ENCODE measurements at places on chromosomes 6 and 20.

GRCh38 chr20:41273445-41273844 is 44.1 kb downstream of the ZHX3 start:
- DNase-seq, result no peak

DNA sequence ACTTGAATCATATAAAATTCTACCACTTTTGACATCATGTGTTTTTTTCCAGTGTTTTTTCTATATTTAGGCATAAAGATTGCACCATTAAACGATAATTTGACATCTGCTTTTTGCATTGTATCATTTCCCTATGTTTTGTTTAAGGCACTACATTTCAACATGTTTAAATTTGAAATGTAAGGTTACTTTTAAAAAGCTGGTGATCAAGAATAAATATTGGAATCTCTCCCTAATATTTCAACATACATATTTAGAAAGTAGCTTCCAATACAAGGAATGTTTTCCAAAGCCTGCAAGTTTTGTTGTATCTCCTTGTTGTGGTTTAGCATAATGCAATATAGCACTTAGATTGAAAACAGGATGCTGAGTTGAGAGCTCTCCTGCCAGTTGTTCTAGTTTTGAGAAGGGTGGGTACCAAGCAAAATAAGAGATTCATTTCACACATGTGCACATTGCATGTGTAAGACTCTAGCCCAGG is 76.5 kb downstream of the SYNJ2 start:
- no peak for DNase-seq

GRCh38 chr6:27908017-27908416 is 4.2 kb downstream of the OR2B2 start:
- no peak for DNase-seq

- no peak for DNase-seq
These were observed 67.5 kb downstream of the JARID2 start for GRCh38 chr6:15313367-15313766.

GRCh38 chr20:43904827-43905177 is 9.8 kb upstream of the TOX2 start:
- no peak for DNase-seq

- DNase-seq, result no peak
These were observed 198.8 kb upstream of the CDYL start for GRCh38 chr6:4577406-4577805.

GRCh38 chr6:1821513-1822183 is 211.9 kb downstream of the FOXC1 start:
- DNase-seq, result no peak

DNA sequence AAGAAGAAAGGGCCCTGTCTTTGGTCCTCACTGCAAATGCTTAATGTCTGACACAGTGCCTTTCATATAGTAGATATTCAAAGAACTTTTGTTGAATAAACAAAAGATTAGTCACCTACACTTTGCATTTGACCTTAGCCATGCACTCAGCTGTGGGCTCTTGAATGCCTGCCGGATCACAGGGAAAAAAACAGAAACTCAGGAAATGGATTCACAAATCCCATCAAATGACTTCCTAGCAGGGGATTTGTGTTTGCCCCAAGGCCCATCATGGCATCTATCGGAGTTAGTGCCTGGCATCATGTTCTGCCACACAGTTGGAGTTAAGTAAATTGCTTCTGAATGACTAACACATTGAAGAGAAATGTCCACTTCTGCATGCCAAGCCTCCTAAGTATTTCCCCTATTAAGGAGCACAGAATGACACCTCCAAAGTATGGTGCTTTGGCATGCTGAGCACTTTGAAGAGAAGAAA is 72.3 kb upstream of the DST start:
- DNase-seq, result peak; percentile 91

DNA sequence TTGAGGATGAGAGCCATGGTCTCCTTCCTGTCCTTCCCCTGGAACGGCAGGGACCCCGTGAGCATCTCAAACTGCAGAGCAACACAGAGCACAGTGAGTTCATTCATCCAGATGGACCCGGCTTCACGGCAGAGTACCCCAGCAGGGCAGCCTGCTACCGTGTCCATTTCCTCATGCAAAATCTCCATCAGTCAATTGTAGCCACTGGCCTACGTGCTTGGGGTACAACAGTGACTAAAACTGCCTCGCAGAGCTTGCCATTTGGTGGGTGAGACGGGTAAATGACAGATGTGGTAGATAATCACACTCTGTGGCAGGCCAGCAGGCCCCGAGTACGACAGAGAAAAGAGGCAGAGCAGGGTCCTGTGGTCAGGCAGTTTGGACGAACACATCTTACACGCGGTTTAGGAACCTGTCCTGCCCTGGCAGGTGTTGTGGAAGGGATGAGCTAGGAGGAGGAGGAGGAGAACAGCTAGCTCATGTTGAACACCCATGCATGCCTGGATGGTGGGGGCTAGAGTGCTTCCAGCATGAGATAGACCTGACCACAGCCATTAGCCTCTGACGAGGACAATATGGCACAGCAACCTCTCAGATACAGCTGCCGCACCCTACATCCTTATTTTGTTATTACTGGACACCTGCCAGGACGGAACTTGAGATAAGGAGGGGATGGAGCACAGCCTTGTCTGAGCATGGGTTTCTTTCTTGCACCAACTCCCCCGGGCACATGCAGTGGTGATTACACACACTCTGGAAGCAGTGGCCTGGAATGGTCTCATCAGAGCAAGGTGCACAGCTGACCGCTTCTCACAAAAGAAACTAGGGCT is 95.6 kb downstream of the RAMACL start:
- no peak for DNase-seq

DNA sequence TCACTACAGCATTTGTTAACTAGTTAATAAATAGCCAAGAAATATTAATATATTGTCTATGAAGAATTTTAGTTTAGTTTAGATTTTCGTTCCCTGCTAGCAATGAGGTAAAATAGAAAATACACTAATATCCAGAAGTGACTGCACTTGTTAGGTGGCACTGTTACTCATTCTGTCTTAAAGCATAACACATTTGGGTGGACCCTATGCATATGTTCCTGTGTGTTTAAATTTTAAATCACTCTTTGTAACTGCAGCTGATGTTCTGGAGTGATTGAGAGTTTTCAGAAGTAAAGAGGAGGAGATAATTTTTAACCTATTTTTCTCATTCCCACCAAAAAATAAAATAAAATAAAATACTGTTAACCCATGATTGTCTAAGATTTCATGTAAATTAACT is 73.9 kb upstream of the SOX4 start:
- DNase-seq, result no peak

DNA sequence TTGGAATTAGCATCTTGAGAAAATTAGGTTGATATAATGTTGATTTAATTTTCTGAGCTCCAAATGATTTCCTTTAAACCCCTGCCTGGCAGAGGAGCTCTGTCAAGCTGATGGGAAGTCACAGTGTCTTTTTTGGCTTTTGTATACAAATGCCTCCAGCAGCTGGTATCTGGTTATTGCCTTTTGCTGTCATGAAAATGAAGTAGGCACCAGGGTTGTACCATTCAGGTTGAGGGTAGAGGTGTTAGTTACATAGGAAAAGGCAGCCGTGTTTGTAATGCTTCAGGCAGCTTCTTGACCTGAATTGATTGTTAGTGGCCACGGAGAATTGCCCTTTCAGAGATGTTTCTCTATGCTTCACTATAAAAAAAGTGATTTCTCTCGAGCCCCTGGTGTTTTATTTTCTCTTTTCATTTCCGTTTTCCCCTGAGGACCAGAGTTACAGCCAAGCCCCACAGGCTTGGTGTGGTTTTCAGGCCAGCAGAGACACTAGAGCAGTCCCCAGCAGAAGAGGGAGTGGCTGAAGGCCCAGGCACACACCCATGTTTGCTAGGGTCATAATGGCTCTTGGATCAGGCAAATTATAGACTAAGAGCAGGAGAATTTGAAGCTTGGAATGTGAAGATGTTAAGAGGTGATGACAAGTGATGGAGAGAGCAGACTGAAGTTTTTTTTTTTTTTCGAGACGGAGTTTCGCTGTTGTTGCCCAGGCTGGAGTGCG is 21.6 kb downstream of the CMTR1 start:
- DNase-seq, result no peak

GRCh38 chr6:161437851-161438250 is 164.0 kb upstream of the AGPAT4 start:
- DNase-seq, result no peak

DNA sequence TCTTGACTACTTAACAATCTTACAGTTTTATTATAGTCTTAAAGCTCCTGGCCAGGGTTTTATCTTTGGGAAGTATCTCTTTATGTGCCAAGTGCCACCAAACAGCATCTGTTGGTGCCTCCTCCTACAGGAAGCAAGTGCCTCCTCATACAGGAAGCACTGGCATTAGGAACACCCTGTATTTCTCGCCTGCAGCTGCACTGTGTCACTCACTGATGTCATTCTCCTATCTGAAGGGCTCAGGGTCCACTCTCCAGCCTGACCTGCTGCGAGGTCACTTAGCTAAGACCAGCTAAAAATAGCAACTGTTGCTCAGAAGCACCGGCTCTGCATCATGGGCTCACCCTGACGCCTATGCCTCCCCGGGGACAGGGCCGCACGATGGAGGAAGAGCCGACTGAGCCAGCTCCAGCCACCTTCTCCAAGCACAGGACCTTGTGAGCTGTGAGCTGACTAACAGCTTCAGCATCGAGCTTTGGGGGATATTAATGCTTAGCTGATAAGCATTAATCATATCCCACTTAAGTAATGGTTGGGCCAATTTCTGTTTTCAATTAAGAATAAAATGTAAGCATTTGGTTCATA is 66.3 kb upstream of the CD93 start:
- DNase-seq, result peak; percentile 14

GRCh38 chr6:31068669-31069340 is 43.6 kb downstream of the C6orf15 start:
- DNase-seq, result peak; percentile 80

GRCh38 chr20:13400453-13400852 is 179.4 kb downstream of the ISM1 start:
- DNase-seq, result no peak

DNA sequence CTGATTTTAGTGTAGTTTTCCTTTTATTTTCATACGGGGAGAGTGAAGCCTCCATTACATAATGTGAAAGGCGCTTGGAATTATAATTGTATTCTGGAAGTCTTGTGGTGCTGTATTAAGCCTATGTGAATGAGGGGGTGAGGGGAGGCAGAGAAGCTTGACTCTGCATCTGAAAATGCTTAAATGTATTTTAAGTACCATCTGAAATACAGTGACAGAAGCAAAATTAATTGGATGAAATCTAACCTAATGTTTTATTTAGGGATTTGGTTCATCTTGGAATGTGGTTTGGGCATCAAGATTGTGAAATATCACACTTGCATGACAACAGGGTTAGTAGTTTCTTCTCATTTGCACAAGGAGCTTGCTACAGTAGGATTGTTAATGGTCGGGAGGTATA is 41.2 kb downstream of the TMEM200A start:
- DNase-seq, result no peak

DNA sequence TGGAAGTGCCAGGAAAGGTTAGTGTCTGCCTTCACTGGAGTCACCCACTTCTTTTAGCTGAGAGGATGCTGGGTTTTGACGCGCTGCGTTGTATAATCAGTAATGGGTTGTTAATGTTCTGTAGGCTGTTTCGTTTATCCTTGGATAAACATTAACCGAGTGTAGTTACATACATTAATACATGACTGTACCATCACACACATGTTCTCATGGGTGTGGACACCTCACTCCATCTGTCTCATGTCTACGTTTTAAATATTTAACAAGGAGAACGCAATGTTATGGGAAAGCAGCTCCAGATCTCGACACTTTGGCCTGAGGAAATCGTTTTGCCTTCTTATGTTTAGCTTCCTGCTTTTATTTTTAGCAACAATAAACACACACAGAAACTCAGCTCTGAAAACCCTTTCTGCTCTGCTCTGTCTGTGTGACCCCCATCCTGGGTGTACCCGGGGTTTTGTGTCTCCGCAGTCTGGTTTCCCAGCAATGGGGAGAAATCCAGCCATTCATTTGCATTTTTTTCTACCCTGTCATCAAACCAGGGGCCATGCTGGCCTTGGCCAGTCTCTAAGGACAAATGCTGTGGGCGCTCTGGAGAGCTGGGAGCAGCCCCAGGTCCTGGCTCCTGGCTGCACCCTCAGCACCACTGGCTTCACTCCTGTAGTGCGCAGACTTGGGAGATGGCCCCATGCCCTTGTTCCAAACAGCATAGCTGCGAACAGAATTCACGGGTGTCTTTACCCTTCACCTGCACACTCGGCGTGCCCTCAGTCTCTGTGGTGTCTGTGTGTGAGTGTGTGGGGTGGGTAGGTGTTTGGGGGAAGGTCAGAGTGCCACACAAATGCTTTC is 110.8 kb downstream of the ERMARD start:
- no peak for DNase-seq
